Renal cortical epithelial cell (primary cell): ENCODE measurements at places on chromosomes 6 and 20. TPM values are rescaled to one million over a fixed set of nuclear protein-coding genes. Genes with fewer than 3 reads are reported as not detected.

Gene MCHR2
- not detected in 2 replicates for total RNA-seq

Gene TTBK1
- 0.10 TPM in 1 of 2 replicates, not detected in the other for total RNA-seq

Gene PSMB1
- total RNA-seq: 195 and 429 TPM in 2 replicates

Gene CPXM1
- total RNA-seq: 0.17 and 0.20 TPM in 2 replicates

Gene CHRNA4
- not detected in 2 replicates for total RNA-seq

Gene SOBP
- total RNA-seq: 0.35 and 0.70 TPM in 2 replicates

Gene MYT1
- total RNA-seq: under 0.01 and 0.17 TPM in 2 replicates

Gene C4B
- 0.35 and 32.2 TPM in 2 replicates for total RNA-seq

Gene HTR1B
- 0.15 and 0.17 TPM in 2 replicates for total RNA-seq

Gene CCDC170
- total RNA-seq: 0.17 and 0.25 TPM in 2 replicates

Gene GPSM3
- total RNA-seq: 0.40 and 1.9 TPM in 2 replicates

Gene DSP
- 104 and 173 TPM in 2 replicates for total RNA-seq

Gene JARID2
- total RNA-seq: 5.9 and 8.5 TPM in 2 replicates

Gene SLC17A5
- total RNA-seq: 32.8 and 73.8 TPM in 2 replicates

Gene RIMS1
- total RNA-seq: 21.7 and 29.5 TPM in 2 replicates

Gene MYLK2
- total RNA-seq: not detected in 2 replicates

Gene MAP3K4
- 28.5 and 45.9 TPM in 2 replicates for total RNA-seq

Gene SMLR1
- total RNA-seq: not detected in 2 replicates

Gene SLC2A10
- 8.0 and 13.9 TPM in 2 replicates for total RNA-seq

Gene PI16
- not detected in 2 replicates for total RNA-seq

Gene GGTLC1
- not detected in 2 replicates for total RNA-seq

Gene CD24
- total RNA-seq: 2,116 and 7,557 TPM in 2 replicates

Gene RBM12
- 55.6 and 59.0 TPM in 2 replicates for total RNA-seq

Gene TFAP2A
- total RNA-seq: 2.3 and 11.2 TPM in 2 replicates

Gene SLC22A3
- total RNA-seq: 10.4 and 11.4 TPM in 2 replicates

Gene ADGRF5
- total RNA-seq: 0.17 and 0.70 TPM in 2 replicates

Gene TTLL9
- total RNA-seq: 0.94 TPM in 1 of 2 replicates, not detected in the other

Gene FAM120B
- 12.0 and 34.6 TPM in 2 replicates for total RNA-seq

Gene OR11A1
- total RNA-seq: not detected in 2 replicates

Gene TMEM74B
- 0.17 and 0.45 TPM in 2 replicates for total RNA-seq

Gene ANKRD66
- total RNA-seq: not detected in 2 replicates

Gene SYNJ2
- 13.3 and 14.1 TPM in 2 replicates for total RNA-seq

Gene MUCL3
- total RNA-seq: 0.17 TPM in 1 of 2 replicates, not detected in the other

Gene RAB23
- total RNA-seq: 19.6 and 24.5 TPM in 2 replicates

Gene FILIP1
- 0.17 and 1.5 TPM in 2 replicates for total RNA-seq

Gene IPCEF1
- 0.40 and 1.7 TPM in 2 replicates for total RNA-seq

Gene AIG1
- total RNA-seq: 61.6 and 67.4 TPM in 2 replicates

Gene FNDC11
- 0.69 and 0.85 TPM in 2 replicates for total RNA-seq

Gene TNXB
- total RNA-seq: 0.75 TPM in 1 of 2 replicates, not detected in the other

Gene OR2J3
- total RNA-seq: not detected in 2 replicates

Gene CST5
- not detected in 2 replicates for total RNA-seq

Gene NKX2-2
- total RNA-seq: not detected in 2 replicates

Gene TREML2
- not detected in 2 replicates for total RNA-seq

Gene HLA-DMB
- total RNA-seq: 2.1 and 18.9 TPM in 2 replicates

Gene PRND
- not detected in 2 replicates for total RNA-seq

Gene BPIFB2
- not detected in 2 replicates for total RNA-seq

Gene PTCRA
- total RNA-seq: not detected in 2 replicates

Gene ADTRP
- 1.4 and 7.1 TPM in 2 replicates for total RNA-seq

Gene EFCAB8
- total RNA-seq: 0.05 TPM in 1 of 2 replicates, not detected in the other
